Esophagus squamous epithelium (tissue), 5 donors: ENCODE measurements at places on chromosomes 3 and 15.

DNA sequence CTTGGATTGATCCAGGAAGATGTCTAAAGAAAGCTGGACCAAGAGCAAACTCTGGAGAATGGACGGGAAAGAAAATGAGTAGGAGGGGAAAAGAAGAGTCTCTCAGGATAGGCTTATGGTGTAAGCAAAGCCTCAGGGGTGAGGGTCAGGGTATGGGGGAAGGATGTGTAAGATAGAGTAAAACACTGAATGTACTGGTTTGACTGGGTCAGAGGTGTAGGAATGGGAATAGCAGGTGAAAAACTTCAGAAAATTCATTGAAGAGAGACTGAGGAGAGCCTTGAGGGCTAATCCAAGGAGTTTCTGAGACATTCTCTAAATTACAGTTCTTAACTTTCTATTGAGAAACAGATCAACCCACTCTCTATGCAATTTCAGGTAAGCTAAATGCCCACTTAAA lies 857.3 kb downstream of the FHIT start:
- DNase-seq: no peak
- H3K36me3 ChIP-seq: no peaks in the 10 kb centered on the region

GRCh38 chr3:166080096-166080495 lies 242.9 kb upstream of the BCHE start:
- no peak for DNase-seq
- H3K4me1 ChIP-seq: no peaks in the 10 kb centered on the region
- H3K27ac ChIP-seq: no peak overlapping the region
- H3K4me3 ChIP-seq: no peak overlapping the region
- no peaks in the 10 kb centered on the region for H3K27me3 ChIP-seq

DNA sequence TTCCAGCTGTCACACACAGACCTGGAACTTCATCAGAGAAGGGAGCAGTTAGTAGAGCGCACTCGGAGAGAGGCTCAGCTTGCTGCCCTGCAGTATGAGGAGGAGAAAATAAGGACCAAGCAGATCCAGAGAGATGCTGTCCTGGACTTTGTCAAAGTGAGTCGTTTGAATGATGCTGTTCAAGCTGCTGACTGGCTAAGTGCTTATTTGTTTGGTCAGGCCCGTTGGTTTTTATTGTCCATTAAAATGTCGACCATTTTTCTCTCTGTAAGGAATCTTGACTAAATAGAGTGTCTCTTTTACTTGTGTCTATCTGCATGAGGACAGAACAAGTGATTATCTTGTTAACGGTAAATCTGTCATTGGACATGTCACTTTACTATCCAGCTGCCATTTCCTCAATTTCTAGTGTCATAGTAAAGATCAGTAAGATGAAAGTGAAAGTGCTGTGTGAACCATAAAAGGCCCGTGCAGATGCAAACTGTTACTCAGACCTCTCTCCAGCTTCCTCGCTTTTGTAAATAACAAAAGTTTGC lies 56.9 kb downstream of the LRCH3 start:
- DNase-seq: no peak
- H3K4me3 ChIP-seq: peak overlapping the region; percentile 26
- H3K27ac ChIP-seq: peak overlapping the region; percentile 23
- no peaks in the 10 kb centered on the region for H3K4me1 ChIP-seq
- H3K36me3 ChIP-seq: peaks cover 14% of the 10 kb centered on the region

- no peaks in the 10 kb centered on the region for H3K4me1 ChIP-seq
- H3K27ac ChIP-seq: no peak overlapping the region
- peaks cover 43% of the 10 kb centered on the region for H3K27me3 ChIP-seq
- H3K36me3 ChIP-seq: no peaks in the 10 kb centered on the region
Measured at GRCh38 chr3:44223299-44223698, 18.4 kb upstream of the TOPAZ1 start.

GRCh38 chr3:10824468-10824867 lies 8.4 kb downstream of the SLC6A11 start:
- H3K27ac ChIP-seq: no peak overlapping the region
- no peaks in the 10 kb centered on the region for H3K4me1 ChIP-seq
- no peak for DNase-seq
- no peaks in the 10 kb centered on the region for H3K27me3 ChIP-seq
- H3K4me3 ChIP-seq: no peak overlapping the region

- H3K27me3 ChIP-seq: no peaks in the 10 kb centered on the region
- H3K4me3 ChIP-seq: no peak overlapping the region
- H3K27ac ChIP-seq: no peak overlapping the region
- DNase-seq: no peak
- no peaks in the 10 kb centered on the region for H3K4me1 ChIP-seq
Measured at GRCh38 chr3:132009241-132009640, 25.6 kb downstream of the CPNE4 start.

DNA sequence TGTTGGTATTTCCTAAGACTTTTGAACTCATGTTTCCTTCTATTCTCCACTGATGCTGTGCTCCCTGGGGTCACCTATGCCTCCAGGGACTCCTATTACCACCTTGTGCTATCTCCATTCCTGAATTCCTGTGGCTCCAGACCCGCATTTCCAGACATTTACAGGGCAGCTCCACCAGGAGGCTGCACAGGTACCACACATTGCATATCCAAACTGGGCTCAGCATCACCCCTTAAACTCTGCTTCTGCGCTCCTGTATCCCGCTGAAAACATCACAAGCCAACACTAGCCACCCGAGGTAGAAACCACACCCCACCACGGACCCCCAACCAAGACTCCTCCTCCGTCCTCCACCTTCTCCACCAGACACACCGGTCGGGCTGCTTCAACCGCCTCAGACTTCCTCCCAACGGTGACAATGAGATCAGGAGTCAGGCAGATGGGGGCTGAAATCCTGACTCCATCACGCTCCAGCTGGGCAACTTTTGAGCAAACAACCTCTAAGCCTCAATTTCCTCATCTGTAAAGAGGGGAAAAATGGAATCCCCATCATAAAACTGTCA lies 10.4 kb downstream of the TNK2 start:
- H3K36me3 ChIP-seq: no peaks in the 10 kb centered on the region
- H3K27ac ChIP-seq: no peak overlapping the region
- H3K27me3 ChIP-seq: no peaks in the 10 kb centered on the region
- peaks cover 38% of the 10 kb centered on the region for H3K4me1 ChIP-seq
- no peak for DNase-seq

DNA sequence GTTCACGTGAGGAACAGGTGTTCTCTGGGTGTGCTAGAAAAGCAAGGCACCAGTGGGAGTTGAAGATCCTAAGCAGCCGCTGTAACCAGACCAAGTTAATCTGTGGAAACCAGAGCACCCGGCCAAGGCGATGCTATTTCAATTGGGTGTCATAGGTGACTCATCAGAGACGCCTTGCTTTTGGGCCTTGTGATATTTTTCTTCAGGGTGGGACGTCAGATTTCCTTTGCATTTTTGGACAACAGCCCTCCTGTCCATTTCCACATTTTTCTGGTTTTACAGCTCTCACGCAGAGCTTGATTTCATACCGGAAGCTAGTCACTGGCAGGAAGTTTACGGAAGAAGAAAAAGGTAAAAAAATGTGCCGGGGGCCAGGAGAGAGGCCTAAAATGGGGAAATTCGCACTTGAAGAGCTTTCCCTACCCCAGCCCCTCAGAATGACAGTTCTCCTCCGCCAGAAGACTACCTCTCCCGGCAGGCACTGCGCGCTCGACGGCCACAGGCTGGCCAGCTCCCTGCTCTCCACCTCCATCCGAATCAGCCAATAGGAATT lies 471 bp upstream of the KBTBD8 start:
- no peaks in the 10 kb centered on the region for H3K36me3 ChIP-seq
- H3K4me3 ChIP-seq: peak overlapping the region; percentile 82
- H3K27me3 ChIP-seq: no peaks in the 10 kb centered on the region

- no peaks in the 10 kb centered on the region for H3K4me1 ChIP-seq
- no peak overlapping the region for H3K4me3 ChIP-seq
- peaks cover 4% of the 10 kb centered on the region for H3K36me3 ChIP-seq
- no peaks in the 10 kb centered on the region for H3K27me3 ChIP-seq
- H3K27ac ChIP-seq: peak overlapping the region; percentile 43
Measured at GRCh38 chr3:58135712-58136543, 74.8 kb downstream of the DNASE1L3 start.

GRCh38 chr3:112084980-112085705 lies 1.0 kb upstream of the C3orf52 start:
- no peaks in the 10 kb centered on the region for H3K27me3 ChIP-seq
- no peak overlapping the region for H3K4me3 ChIP-seq
- peaks cover 49% of the 10 kb centered on the region for H3K4me1 ChIP-seq
- no peak for DNase-seq
- H3K27ac ChIP-seq: no peak overlapping the region

- H3K4me1 ChIP-seq: peaks cover 6% of the 10 kb centered on the region
- no peak for DNase-seq
- no peaks in the 10 kb centered on the region for H3K27me3 ChIP-seq
- H3K36me3 ChIP-seq: no peaks in the 10 kb centered on the region
- H3K27ac ChIP-seq: no peak overlapping the region
Measured at GRCh38 chr15:87572381-87572910, 684.1 kb downstream of the NTRK3 start.

DNA sequence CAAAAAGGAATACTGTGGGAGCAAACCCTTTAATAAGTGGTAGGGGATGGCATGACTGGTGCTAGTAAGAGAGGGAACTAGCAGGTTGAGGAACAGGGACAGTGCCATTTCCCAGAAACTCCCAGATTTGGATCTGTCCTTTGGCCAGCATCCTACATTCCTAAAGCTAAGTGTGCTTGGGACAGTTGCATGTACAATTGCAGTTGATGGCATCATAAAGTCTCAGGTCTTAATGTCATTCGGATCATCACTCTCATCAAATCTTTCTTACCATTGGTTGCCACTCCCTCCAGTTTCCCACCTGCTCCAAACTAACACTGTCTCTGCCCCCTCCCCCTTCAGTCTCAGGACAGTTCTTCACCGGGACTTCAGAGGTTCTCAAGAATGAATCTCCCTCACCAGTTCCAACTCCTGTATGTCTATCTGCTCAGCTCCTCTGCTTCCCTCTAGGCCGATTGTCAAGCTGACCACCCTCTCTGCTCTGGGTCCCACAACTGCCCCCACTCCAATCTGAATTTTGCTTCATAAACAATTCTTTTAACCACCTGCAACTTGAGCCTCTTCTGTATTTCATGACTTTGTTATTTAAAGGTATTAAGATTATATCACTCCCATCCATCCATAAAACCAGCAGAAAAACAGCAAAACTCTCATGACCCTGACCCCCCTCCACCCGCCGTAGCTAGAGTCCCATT lies 260.8 kb downstream of the CGGBP1 start:
- no peaks in the 10 kb centered on the region for H3K27me3 ChIP-seq
- no peak for DNase-seq
- H3K27ac ChIP-seq: no peak overlapping the region
- H3K4me3 ChIP-seq: no peak overlapping the region

DNA sequence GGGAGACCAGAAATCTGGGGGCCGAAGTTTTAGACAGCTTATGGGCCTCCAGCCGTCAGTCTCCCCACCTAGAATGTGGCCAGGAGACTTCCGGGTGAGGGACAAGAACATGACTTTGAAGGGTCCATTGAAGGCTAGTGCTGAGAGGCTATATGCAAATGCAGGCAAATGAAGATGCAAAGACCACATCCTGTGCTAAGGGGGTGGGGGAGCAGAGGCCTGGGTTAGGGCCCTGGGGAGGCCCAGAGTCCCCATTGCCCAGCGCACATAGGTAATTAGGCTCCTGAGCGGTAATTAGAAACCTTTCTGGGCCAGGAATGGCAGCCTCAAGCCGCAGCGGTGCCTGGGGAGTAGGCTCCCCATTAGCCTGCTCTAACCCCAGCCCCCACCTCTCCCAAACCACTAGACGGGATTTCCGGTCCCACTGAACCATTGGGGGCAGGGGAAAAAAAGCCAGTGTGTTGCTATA lies 6.8 kb downstream of the CSK start:
- H3K27me3 ChIP-seq: no peaks in the 10 kb centered on the region
- peak overlapping the region; percentile 78 for H3K27ac ChIP-seq
- peak overlapping the region; percentile 31 for H3K4me3 ChIP-seq
- peaks cover 97% of the 10 kb centered on the region for H3K4me1 ChIP-seq
- DNase-seq: no peak
- no peaks in the 10 kb centered on the region for H3K36me3 ChIP-seq

- H3K4me1 ChIP-seq: no peaks in the 10 kb centered on the region
- H3K27me3 ChIP-seq: no peaks in the 10 kb centered on the region
- no peaks in the 10 kb centered on the region for H3K36me3 ChIP-seq
- no peak overlapping the region for H3K4me3 ChIP-seq
- no peak for DNase-seq
- no peak overlapping the region for H3K27ac ChIP-seq
Measured at GRCh38 chr3:111972891-111973290, 5.9 kb upstream of the ABHD10 start.

GRCh38 chr3:13415997-13416793 lies 3.9 kb downstream of the NUP210 start:
- peaks cover 19% of the 10 kb centered on the region for H3K27me3 ChIP-seq
- H3K27ac ChIP-seq: no peak overlapping the region
- H3K36me3 ChIP-seq: no peaks in the 10 kb centered on the region
- H3K4me1 ChIP-seq: peaks cover 71% of the 10 kb centered on the region
- DNase-seq: no peak
- no peak overlapping the region for H3K4me3 ChIP-seq

DNA sequence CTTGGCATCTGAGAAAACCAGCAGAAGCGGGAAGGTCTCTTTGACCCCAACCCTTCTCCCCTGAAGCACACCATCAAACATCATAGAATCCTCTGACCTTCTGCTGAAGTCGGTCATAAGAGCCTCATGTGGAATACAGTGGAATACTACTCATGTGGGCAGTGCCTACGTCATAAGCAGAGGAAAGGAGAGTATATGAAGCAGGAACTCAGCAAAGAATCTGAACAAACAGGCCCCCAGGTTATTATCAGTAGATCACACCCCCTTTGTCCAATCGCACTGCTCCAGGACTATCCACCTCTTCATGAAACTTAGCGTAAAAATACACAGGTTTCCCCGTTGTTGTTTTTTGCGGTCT lies 394.1 kb upstream of the PROK2 start:
- no peaks in the 10 kb centered on the region for H3K36me3 ChIP-seq
- no peak overlapping the region for H3K4me3 ChIP-seq
- no peak overlapping the region for H3K27ac ChIP-seq
- no peak for DNase-seq
- peaks cover 15% of the 10 kb centered on the region for H3K4me1 ChIP-seq
- no peaks in the 10 kb centered on the region for H3K27me3 ChIP-seq

- DNase-seq: no peak
- H3K36me3 ChIP-seq: no peaks in the 10 kb centered on the region
- H3K4me3 ChIP-seq: peak overlapping the region; percentile 57
- H3K27me3 ChIP-seq: peaks cover 4% of the 10 kb centered on the region
- H3K27ac ChIP-seq: no peak overlapping the region
Measured at GRCh38 chr3:46846624-46847542, 16.4 kb downstream of the MYL3 start.

GRCh38 chr15:58182460-58183163 lies 44.4 kb downstream of the AQP9 start:
- no peak for DNase-seq
- no peak overlapping the region for H3K4me3 ChIP-seq
- H3K27ac ChIP-seq: no peak overlapping the region
- H3K27me3 ChIP-seq: no peaks in the 10 kb centered on the region
- H3K4me1 ChIP-seq: no peaks in the 10 kb centered on the region
- no peaks in the 10 kb centered on the region for H3K36me3 ChIP-seq

GRCh38 chr15:51856714-51857380 lies 27.4 kb downstream of the TMOD3 start:
- no peak overlapping the region for H3K4me3 ChIP-seq
- no peaks in the 10 kb centered on the region for H3K36me3 ChIP-seq
- no peaks in the 10 kb centered on the region for H3K27me3 ChIP-seq
- H3K27ac ChIP-seq: no peak overlapping the region
